Skeletal muscle cell (primary cell): ENCODE measurements at places on chromosomes 7 and 10.

DNA sequence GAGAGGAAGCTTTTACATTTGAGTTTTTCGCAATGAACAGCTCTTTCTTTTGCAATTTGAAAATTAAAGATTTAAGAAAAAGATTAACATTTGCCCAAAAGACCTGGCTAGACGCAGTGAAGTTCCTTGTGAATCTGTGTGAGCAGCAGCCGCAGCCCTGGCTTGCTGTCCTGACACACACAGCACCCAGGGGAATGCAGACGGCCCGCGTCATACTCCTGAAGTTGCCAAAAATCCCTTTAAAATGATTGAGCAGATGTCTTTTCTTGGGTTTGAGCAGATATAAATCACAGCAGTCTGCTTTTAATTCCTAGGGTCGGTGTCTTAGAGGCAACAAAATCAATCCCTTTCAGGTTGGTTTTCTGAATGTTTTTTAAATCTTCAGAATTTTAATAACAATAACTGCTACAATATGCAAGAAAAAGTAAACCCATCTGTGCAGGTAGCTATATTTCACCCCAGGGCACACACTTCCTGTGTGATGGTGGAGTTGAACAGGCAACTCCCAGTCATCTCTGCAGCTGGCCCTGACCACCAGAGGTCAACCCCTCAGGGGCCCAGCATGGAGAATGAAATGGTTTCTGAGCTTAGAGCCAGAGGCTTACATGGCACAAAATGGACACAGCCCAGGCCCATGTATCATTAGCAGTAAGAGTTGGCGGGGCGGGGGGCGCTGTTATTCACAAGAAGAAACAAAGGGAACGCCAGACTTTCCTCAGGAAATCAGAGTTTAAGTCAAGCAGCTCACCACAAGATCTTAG, 32.2 kb upstream of the TRIL start:
- peak; percentile 60 for DNase-seq

DNA sequence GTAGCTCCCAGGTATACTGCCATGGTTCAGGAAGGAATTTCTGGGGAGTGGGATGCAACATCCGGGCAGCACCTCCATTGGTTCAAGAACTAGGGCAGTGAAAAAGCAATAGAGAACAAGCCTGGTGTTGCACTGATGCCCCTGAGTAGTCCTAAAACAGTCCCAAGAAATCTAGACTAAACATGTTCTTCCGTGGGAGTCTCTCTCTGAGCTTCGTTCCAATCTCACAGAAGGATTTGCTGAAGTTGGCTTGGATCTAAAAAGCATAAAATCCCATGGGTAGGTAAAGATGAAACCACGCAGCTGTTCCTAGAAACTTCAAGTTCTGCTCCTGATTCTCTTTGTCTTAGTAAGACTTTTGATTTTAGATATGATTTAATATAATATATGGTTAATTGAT, 154.5 kb downstream of the PLXDC2 start:
- DNase-seq: peak; percentile 33

- DNase-seq: no peak
These were observed 6.2 kb upstream of the CUL2 start for GRCh38 chr10:35096312-35096711.

GRCh38 chr10:50498465-50498864, 125.3 kb downstream of the SGMS1 start:
- no peak for DNase-seq

GRCh38 chr7:100545360-100546128, 6.5 kb downstream of the AGFG2 start:
- peak; percentile 87 for DNase-seq

GRCh38 chr7:105352901-105353668, 35.6 kb downstream of the SRPK2 start:
- no peak for DNase-seq

GRCh38 chr10:46094931-46095750, 49.1 kb upstream of the MSMB start:
- no peak for DNase-seq

GRCh38 chr10:60646966-60647796, 131.1 kb upstream of the CDK1 start:
- no peak for DNase-seq

DNA sequence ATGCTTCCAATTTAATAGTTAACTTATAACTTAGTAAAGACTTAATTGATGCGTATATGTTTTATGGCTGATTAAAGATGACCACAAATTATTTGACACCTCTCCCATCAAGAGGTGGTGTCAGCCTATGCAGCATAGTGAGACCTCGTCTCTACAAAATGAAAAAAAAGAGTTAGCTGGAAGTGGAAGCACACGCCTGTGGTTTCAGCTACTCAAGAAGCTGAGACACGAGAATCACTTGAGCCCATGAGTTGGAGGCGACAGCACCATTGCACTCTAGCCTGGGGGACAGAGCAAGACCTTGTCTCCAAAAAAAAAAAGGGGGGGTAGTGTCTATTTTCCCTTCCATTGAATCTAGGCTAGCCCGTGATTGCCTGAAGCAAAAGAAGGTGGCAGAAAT, 99.1 kb upstream of the ABI1 start:
- no peak for DNase-seq

- DNase-seq: peak; percentile 91
These were observed 73.4 kb downstream of the AHR start for GRCh38 chr7:17371671-17372524.
